ENCODE measurements at places on chromosomes 6 and 20.

- no peak for DNase-seq
Observed at GRCh38 chr6:165306955-165307354, 2.5 kb downstream of the C6orf118 start.

DNA sequence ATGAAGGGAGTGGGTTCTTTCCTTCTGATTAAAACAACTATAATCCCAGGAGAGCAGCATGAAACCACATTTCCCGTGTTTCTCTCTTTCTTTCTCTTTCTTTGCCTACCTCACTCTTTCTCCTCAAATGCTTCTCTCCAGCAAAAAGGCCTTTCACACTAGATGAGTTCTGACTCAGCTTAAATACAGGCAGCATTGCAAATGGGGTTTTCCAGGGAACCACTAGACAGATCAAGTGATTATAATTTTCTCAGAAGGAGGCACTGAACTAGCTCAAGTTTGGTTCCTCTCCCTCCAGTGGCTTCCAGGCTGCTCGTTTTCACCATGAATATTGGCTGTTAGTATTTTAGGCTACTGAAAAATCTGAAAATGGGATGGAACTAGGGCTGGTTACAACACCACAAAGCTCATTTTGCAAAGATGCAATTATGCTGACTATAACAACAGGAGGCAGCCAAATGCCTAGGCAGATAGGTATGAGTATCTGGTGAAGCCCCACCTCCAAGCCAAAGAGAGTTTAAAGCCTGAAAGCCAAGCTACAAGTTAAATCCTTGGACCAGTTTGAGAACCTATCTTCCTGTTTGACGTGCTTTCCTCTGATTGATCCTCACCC is 260.0 kb downstream of the MMUT start:
- peak; percentile 4 for DNase-seq

GRCh38 chr20:53579266-53579580 is 14.4 kb downstream of the ZNF217 start:
- DNase-seq, result no peak

- peak; percentile 77 for DNase-seq
Observed at GRCh38 chr20:38970302-38970701, 8.2 kb downstream of the DHX35 start.

DNA sequence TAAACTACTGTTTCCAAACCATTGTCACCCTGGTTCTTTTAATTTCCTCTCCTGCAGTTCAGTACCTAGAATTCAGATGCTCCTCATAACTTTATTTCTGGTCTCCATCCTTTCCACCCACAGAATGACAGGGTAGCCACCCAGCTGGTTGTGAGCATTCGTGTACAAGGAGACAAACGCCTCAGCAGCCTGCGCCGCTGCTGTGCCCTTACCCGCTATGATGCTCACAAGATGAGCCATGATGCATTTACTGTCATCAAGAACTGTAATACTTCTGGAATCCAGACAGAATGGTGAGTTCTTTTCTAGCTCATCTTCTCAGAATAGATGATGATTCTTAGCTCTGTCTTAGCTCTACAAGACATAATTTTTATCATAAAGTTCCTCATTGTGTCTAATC is 18.6 kb downstream of the GTPBP2 start:
- no peak for DNase-seq

DNA sequence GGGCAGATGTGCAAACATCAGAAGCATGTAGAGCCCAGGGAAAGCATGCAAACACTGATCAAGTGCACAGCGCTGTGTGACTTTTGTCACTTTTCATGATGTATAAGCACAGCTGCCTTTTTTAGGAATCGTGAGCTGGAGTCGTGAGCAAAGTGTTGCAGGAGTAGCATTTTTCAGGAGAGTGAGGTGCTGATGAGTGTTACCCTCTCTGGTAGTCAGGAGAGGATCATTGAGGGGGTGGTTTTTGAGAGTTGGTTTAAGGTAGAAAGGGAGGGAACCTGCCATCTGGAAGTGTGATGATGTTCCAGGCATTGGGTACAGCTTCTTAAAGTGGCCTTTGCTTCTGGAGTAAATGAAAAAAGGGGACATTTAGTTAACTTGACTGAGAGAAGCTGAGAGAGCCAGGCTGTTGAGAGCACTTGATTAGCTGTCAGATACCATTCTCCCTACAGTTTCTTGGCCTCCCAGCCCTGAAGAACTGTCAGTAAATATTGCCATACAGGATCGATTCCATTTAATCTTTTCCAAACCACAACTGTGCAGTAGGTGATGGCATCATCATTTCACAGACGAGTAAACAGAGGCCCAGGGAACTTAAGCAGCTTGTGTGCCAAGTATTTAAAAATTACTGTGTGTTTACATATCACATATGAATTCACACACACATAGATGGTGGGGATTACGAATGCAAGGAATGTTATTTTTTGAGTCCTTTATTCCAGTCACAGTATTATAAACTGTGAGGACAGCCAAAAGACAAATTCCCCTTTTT is 28.9 kb downstream of the TPD52L1 start:
- no peak for DNase-seq

GRCh38 chr20:19993958-19994669 is 23.0 kb upstream of the NAA20 start:
- peak; percentile 84 for DNase-seq

DNA sequence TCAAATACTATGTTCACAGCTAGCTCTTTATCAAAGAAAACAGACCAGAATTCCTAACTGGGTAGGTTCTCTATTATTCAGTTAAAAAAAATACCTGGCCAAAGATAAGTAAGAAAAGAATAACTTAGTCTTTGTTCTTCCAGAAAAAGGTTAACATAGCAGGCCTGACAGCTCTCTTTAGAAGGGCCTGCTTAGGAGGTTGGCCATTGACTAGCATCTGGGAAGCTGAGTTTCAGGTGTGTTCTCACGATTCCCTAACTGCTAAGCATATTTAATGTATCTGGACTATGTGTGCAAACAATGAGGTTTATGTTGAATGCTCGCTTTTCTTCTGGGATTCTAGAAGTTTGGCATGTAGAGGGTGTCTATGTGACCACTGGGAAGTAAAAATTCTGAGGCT is 618.9 kb downstream of the HACE1 start:
- no peak for DNase-seq

DNA sequence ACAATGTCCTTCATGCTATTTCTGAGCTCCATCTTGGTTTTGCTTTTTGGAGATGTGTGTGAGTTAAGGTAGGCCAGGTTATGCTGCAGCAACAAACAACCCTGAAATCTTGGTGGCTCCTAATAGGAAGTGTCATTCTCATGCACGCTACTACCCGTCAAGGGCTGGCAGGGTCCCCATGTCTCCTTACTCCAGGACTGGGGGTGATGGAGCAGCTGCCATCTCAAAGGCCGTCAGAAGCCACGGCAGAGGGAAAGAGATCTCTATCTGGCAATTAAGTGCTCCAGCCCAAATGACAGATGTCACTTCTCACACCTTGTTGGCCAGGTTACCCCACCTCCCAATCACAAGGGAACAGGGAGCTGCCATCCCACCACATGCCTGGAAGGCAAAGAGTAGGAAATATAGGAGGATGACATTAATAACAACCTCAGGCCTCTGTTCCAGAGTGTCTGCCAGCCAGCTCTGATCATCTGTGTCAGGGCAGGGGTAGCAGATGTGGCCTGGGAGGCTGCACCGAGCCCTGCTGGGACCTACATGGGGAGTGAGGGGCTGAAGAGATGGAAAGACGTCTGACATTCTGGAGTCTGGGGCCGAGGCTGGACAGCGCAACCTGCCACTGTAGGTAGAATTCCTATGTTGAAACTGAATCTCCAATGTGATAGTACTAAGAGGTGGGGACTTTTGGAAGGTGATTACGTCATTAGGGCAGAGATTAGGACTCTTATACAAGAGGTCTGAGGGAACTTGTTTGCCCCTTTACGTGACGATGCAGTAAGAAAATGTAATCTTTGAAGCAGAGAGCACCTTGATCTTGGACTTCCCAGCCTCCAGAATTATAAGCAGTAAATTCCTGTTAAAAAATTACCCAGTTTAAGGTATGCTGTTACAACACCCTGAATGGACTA is 4.8 kb upstream of the SDCBP2 start:
- no peak for DNase-seq

GRCh38 chr20:4369798-4370124 is 351.9 kb upstream of the PRND start:
- no peak for DNase-seq

- no peak for DNase-seq
Observed at GRCh38 chr6:150697515-150697914, 97.8 kb downstream of the PLEKHG1 start.

- DNase-seq, result peak; percentile 100
Observed at GRCh38 chr6:13302751-13303667, 25.3 kb downstream of the TBC1D7 start.

DNA sequence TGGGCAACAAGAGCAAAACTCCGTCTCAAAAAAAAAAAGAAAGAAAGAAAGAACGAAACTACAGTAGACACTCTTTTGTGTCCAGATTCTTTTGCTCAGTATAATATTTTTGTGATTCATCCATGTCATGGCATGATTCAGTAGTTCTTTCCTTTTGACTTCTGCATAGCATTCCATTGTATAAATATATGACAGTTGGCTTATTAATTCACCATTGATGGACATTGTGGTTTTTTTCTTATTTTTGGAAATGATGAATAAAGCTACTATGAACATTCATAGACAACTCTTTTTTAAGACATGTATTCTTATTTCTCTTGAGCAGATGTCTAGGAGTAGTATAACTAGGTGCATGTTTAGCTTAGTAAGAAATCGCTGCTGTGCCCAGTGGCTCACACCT is 10.3 kb upstream of the IER3 start:
- peak; percentile 21 for DNase-seq

DNA sequence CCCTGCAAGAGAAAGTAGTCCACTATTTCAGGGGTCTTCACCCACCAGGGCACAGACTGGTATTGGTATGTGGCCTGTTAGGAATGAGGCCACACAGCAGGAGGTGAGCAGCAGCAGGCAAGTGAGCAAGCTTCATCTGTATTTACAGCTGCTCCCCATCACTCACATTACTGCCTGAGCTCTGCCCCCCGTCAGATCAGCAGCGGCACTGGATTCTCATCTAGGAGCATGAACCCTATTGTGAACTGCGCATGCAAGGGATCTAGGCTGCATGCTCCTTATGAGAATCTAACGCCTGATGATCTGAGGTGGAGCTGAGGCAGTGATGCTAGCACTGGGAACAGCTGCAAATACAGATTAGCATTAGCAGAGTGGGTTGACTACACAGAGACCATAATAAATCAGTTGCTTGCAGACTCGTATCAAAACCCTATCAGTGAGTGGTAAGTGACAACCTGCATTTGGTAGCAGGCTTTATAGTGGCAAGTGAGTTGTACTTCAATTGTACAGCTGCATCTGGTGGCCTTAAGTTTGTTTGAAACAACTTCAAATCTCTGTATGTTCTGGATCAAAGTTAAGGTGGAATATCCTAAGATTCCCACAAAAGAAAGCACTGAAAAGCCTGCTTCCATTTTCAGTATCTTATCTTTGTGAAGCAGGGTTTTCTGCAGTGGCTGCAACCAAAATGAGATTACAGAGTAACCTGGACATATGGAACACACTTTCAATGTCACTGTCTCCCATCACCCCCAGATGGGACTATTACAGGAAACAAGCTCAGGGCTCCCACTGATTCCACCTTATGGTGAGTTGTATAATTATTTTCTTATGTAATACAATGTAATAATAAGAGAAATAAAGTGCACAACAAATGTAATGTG is 12.8 kb downstream of the C6orf141 start:
- DNase-seq, result no peak
